ENCODE measurements at places on chromosomes 5 and 9.
A peak's percentile ranks its signal among the peaks of the same experiment; 100 is the strongest.

GRCh38 chr5:90585337-90585986, 26.9 kb downstream of the ADGRV1 start:
- no peak for DNase-seq

- peak; percentile 97 for DNase-seq
Measured at GRCh38 chr5:93192087-93192486, 388.9 kb downstream of the NR2F1-AS1 start.

DNA sequence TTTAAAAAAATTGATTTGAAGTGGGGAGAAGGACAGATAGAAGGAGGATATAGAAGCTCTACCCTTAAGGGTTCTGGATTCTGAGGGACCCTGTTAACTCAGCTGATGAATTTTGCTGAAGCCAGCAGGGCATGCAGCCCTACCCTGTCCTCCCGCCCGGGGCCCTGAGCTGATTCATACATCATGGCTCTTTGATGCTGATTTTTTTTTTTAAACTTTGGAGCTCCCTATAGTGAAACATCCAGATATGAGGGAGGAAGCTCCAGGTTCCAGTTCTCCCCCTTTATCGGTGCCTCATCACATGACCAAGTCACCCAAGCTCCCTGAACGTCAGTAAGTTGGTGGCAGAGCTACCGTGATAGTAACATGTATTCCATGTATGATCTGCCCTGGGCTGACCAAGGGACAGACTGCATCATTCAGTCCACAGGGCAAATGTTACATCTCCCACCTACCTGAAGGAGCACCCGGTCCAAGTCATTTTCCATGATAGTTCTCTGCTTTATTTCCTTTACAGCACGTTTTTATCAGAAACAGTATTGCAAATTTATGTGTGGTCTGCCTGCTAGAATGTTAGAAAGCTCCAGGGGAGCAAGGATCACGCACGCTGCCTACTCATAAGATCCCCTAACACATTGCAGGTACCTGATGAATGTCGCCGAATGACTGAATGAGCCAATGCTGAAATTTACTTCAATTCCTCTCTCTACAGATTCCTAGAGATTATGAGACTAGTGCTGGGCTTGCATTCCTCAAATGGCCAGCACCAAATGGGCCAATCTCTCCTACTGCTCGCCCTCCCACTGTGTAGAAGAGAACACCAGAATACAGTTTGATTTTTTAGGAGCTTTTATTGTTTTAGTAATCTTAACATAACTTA, 25.9 kb downstream of the SPARC start:
- peak; percentile 84 for DNase-seq

DNA sequence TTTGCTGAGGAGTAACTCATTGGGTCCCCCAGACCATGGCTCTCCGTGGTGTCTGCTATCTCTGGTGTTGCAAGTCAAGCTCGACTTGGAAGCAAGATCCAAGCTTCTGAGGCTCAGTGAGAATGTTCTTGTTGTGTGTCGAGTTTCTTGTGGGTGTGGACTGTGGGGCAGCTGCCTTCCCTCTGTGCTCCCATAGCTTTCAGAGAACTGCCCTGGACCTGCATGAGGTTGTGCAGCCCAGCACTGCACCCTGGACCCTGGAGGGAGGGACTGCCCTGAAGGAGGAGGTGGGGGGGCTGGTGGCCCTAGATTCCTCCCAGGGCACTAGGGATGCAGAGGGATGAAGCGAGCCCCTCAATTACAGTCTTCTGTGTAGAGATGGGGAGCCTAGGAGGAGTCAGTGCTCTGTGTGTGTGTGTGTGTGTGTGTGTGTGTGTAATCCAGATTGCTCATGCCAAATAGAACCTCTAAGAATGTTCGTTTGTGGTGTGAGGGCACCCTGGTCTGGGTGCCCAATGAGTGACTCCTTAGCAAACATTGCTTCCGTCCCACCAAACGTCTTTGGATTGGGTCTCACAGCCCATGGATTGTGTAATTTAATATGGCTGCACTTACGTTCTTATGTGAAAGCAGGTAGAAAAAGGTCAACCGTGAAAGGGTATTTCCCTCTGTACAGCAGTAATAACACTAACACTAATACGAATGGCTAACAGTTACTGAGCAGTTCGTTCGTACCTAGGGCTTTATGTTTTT, 143.3 kb upstream of the LMX1B start:
- DNase-seq: no peak

DNA sequence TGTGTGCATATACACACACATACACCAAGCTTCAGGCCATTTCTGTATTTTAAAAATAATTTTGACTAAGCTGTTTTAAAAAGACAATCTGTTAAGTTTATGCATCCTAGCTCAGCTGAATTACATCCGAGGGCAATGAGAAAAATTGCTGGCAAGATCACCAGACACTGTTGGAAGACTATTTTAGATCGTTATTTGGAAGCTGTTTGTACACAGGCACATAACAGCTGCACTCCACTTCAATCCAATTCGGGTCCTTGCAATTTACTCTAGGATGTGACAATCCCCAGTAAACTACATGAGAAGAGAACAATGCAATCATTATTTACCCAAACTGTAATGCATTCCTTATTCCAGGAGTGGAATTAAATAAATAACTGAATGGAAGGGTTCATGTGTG, 79.3 kb upstream of the RASA1 start:
- no peak for DNase-seq

DNA sequence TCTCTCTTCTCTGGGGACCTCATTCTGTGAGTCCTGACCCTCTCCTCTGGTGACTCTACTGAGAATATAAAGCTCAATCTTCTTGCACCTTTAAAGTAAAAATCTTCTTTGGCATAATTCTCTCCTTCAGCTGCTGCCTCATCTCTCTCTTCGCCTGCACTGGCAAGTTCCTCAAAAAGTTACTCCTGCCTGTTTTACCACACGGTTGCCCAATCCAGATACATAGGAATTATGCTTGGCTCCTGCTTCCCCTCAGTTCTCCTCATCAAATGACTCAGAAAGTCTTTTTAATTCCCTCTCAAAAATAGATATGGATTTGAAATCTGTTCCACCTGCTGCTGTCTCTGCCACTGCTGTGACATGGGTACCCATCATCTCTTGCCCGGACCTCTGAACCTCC, 14.4 kb upstream of the HRCT1 start:
- DNase-seq: no peak

DNA sequence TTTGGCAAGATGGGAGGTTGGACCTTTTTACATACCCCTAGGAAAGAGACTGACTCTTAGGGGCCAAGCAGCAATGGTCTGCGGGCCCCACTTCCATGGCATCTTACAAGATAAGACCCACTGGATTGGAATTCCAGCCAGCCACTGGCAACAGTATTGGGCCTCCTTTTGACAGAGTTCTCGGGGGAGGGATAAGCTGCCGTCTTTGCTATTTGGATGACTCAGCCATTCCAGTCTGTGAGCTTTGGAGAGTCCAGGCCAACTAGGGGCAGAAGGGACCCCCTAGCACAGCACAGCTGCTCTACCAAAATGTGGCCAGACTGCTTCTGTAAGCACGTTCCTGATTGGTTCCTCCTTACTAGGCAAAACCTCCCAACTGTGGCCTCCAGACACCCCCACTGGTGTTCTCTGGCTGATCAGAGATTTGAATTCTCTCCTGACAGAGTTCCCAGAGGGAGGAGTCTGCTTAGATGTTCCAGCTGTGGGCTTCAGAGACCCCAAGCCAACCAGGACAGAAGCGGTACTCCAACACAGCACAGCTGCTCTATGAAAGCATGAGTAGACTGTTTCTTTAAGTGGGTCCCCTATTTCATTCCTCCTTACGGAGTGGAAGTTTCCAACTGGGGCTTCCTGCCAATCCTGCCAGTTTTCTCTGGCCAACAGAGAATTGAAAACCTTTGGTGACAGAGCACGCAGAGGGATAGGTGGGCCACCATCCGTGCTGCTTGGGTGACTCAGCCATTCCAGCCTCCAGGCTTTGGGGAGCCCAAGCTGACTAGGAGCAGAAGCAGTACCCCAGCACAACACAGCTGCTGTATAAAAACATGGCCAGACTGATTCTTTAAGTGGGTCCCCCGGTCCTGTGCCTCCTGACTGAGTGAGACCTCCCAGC, 672.1 kb upstream of the RIOK2 start:
- peak; percentile 66 for DNase-seq

DNA sequence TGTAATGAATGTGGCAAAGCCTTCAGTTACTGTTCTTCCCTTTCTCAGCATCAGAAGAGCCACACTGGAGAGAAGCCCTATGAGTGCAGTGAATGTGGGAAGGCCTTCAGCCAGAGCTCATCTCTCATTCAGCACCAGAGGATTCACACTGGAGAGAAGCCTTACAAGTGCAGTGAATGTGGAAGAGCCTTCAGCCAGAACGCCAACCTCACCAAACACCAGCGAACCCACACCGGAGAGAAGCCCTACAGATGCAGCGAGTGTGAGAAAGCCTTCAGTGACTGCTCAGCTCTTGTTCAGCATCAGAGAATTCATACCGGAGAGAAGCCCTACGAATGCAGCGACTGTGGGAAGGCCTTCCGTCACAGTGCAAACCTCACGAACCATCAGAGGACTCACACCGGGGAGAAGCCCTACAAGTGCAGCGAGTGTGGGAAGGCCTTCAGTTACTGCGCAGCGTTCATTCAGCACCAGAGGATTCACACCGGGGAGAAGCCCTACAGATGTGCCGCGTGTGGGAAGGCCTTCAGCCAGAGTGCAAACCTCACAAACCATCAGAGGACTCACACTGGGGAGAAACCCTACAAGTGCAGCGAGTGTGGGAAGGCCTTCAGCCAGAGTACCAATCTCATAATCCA, 6.8 kb downstream of the RPL12 start:
- no peak for DNase-seq

DNA sequence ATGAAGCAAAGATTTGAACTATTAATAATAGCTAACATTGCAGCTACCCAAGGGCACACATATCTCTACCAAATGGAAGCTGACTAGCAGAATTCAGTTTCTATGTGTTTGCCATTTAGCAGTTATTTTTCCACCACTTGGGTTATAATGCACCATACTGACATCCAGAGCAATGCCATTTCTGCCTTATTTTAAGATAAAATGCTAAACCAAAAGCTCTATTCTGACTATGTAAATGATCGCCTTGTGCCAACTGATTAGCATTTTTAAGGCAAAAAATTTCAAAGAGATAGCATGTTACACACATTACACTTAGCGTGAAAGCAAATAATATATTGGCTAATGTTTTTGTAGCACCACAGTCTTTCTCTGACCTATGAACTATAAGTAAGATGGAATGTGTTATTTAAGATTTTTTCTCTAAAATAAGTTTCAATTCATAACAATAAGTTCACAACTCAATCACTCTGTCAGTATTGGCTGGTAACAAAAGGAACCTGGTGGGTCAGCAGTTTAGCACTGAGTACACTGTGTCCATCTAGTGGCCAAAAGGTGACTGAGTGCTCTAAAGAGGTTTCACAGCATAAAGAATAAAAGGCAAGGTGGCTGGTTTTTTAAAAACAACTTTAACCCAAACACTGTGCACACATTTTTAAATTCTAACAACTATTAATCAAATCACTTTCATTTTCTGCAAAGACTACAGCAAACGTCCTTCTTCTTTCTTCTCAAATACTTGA, 443.5 kb downstream of the PDE4D start:
- DNase-seq: no peak

DNA sequence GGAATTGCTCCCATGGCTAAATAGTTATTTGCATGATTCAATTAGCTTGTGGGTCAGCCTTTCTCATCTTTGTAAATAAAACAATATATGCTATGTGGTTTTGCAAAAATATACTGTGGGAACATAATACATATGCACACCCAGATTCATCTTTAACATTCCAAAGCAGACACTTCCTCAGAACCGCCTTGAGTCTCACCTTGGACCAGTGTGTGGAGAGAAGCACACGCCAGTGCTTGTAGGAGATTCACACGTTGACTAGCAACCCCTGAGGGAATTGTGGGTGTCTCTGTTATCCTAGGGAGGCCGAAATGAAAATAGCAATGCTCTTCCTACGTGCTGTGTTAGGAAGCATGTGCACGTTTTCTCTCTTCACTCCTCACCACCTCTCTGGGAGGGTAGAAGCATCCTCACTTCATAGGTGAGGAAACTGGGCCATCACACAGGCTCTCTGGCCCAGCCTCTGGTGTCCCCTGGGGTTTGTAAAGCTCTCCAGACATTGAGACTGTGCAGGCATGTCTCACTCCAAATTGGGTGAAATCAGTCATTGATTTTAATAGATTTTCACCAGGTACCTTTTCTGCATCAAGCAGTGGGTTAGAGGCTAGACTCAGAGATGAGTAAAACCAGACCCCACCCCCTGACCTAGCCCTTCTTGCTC, 221.7 kb downstream of the PBX3 start:
- no peak for DNase-seq

DNA sequence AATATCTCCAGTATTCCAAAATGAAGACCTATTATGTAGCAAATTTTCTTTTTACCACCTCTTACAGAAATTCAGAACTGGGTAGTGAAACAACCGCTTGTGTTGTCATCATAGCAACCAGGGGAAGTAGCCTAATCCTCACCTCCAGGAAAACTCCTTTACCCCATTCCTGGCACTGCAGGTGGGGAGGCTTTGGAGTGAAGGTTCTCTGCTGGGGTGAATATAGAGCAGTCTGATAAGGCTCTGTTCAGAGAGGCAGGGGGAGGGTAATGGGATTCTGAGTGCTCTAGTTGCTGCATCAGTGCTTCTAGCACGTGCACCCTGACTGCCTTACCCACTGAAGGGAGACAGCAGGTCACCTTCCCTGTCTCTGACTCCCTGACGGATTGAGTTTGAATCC, 116.2 kb downstream of the MAN2A1 start:
- DNase-seq: no peak

GRCh38 chr5:78753093-78753531, 104.5 kb upstream of the LHFPL2 start:
- no peak for DNase-seq

DNA sequence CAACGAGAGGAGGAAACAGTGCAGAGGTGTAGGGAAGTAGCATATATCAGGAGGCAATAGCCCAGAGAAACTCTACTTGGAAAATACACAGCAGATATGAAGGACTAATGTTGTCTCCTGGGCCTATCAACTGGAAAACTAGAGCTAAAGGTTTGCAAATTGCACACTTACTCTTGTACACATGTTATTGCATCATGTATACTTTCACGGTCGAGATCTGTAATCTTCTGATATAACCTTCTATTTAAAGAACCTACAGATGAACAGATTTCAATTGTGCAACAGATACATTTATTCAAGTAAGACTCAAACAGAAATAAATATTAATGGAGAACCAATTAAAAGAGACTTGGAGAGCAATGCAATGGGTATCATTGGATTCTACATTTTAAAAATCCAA, 256.3 kb upstream of the TMEM161B start:
- DNase-seq: no peak

GRCh38 chr9:123309611-123310010, 41.2 kb upstream of the STRBP start:
- DNase-seq: peak; percentile 30

GRCh38 chr9:132319421-132320110, 35.2 kb downstream of the SETX start:
- DNase-seq: no peak

GRCh38 chr5:90337449-90338052, 72.0 kb downstream of the CETN3 start:
- DNase-seq: no peak

GRCh38 chr9:98236901-98237487, 18.5 kb downstream of the TBC1D2 start:
- DNase-seq: no peak

- peak; percentile 81 for DNase-seq
Measured at GRCh38 chr9:94668928-94669729, 29.8 kb upstream of the FBP1 start.
